ENCODE measurements at places on chromosomes 6 and 20.

DNA sequence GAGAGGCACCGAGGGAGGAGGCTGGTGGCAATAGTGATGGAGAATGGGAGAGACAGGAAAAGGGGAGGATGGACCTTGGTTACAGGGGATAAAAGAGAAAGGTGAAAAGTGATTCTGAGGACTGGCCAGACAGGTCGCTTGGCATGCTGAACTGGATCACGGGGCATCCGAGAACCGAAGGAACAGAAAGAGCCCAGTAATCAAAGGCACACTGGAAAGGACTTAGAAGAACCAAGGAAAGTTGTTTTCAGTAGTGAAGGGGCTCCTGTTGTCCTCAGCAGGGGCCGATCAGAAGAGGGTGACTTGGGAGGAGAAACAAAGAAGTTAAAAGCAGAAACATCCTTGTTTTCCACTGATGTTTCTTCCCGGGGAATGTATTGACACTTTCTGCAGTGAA, 18.9 kb downstream of the SYTL3 start:
- DNase-seq = no peak

DNA sequence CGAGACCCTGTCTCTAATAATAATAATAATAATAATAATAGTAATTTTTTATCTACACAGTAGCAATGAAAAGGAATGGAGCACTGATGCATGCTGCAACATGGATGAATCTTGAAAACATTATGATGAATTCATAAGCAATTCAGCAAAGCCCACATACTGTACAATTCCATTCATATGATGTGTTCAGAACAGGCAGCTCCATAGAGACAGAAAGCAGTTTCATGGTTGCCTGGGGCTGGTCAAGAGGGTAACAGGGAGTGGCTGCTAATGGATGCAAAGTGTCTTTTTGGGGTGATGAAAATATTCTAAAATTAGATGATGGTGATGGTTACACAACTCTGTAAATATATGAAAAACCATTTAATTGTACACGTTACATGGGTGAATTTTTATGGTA, 43.6 kb downstream of the SLC24A3 start:
- DNase-seq = no peak

- no peak for DNase-seq
These were observed 85.3 kb downstream of the ASXL1 start for GRCh38 chr20:32443386-32443974.

GRCh38 chr6:134826889-134827737, 122.8 kb downstream of the ALDH8A1 start:
- peak; percentile 61 for DNase-seq

DNA sequence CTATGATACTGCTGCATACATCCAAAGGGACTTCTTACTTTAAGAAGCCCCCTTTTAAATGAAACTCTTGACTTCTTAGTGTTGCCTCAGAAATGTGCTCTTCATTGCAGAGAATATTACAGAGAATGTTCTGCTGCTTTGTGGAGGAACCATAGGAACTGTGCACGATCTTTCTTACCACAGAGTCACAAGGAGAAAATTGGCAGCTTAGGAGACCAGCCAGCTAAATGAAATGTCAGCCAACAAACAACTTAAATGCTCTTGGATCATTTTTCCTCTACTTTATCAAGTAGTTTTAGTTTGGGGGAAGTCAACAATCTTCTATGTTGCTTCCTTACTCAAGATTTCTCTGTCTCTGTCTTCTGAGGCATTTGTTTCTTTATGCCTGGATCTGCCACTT, 125.9 kb upstream of the MLIP start:
- no peak for DNase-seq

GRCh38 chr20:10855778-10856177, 182.0 kb upstream of the JAG1 start:
- DNase-seq = no peak

DNA sequence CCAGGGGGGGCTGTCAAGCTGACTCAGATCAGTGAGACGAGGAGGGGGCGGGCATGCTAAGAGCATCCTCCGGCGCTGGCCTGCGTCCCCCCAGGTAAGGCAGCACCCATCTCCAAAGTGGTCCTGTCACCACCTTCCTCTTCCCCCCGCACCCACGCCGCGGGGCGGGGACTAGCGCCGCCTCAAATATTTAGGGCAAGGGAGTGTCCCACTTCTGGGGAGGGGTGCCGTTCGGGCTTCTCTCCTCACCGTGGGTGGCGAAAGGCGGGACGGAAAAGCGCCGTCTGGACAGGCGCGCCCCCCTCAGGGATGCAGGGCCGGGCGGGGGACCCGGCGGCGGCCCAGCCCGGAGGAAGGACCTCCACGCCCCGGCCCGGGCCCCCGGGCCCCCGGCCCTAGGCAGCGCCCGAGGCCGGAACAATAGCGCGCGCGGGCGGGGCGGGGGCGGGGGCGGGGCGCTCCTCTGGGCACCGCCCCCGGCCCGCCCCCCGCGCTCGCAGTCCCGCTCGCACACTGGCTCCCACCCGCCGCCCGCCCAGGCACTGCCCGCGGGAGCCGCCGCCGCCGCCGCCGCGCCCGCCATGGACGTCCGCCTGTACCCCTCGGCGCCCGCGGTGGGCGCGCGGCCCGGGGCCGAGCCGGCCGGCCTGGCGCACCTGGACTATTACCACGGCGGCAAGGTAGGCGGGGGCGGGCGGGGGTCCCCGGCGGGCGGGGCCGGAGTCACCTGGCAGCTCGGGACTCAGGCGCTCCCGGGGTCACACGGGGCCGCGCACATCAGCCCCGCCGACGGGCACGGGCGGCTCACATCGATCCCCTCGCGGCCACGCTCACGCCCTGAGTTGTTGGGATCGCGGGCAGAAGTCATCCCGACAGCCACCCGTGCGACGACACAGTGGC, at the start of gene TOX2:
TSS of gene TOX2 (plus strand) at position 542 of the 900 bp plus-strand sequence. CDS start at position 582, 40 bp downstream.
- no peak for DNase-seq
